Brain pericyte (primary cell): ENCODE measurements at places on chromosomes 1 and 21.

DNA sequence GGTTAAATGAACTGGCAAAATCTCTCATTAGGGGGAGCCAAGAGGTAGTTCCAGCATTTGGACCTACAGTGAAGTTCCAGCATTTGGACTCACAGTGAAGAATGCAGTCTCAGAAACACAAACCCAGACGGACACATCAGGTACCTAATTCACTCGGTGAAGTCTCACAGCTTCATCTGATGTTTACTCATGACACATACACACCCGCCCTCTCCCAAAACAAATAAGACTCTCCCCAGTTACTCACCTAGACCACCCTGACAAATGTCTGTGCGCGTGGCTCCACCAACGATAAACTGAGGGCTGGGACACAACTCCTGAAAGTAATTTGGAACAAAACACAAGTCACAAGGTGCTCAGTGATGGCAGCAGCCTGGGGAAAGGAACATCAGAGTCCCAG is 11.4 kb downstream of the CAPN8 start:
- DNase-seq: no peak

DNA sequence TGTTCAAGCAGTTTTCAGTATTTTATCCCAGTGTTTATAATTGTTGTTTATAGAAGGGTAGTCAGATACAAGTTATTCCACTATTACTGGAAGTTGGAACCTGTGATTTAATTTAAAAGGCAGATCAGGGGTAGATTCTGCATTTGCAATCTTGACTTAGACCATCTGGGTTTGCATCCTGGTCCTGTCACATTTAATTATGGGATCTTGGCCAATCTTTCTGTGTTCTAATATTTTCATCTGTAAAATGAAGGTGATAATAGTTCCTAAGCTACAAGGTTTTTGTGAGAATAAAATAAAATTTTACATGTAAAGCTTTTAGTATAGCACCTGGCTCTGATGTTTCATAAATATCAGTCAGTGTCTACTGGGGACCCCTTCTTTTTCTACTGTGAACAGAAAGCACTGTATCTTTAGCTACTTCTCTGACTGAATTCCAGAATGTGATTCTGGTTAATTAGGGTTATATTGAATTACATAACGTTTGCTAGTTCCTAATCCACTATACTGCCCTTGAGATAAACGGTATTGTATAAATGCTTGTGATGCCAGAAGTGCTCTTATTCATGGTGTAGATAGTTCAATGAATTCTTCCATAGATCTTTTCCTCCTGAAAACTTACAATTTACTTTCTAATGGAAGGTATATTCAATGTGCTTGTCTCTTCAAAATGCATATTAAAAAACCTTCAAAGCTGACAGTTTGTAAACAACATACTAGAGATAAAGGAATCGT is 131.0 kb downstream of the KCNK1 start:
- DNase-seq: no peak

- no peak for DNase-seq
These were observed 35.4 kb upstream of the HEATR1 start for GRCh38 chr1:236639686-236640085.

DNA sequence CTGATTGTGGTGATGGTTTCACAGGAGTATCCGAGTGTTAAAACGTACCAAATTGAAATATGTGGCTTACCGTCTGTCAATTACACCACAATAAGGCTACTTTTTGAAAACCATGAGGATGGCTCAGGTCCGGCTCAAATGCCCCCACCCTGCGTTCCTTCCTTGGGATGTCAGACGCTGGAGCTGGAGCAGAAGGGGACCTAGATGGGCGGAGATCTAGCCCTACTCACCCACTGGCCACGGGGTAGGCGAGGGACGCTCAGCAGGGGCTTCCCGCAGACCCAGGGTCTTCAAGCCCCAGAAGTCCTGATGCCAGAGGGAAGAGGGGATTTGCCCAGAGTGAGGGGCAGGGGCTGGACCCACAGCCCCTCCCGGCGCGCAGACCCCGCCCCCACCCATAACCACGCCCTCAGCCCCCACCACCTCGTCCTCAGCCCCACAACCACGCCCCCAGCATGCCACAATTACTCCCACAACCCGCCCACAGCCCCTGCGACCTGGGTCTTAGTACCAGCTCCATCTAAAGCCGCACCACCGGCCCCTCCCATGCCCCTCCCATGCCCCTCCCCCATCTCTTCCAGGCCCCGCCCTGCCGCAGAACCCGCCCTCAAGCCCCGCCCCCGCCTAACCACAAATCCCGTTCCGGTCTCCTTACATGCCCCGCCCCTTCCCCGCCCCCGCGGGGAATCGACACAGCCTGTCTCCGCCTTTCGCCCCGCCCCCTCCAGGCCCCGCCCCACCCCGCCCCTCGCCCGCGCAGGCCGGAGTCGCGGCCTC is at the start of gene LRRC3:
Gene LRRC3 (plus strand): TSS at position 764 of the 777 bp plus-strand sequence. CDS start 1,135 bp downstream, outside the sequence.
- no peak for DNase-seq

- no peak for DNase-seq
These were observed 12.7 kb downstream of the ATP5PF start for GRCh38 chr21:25721987-25722386.

DNA sequence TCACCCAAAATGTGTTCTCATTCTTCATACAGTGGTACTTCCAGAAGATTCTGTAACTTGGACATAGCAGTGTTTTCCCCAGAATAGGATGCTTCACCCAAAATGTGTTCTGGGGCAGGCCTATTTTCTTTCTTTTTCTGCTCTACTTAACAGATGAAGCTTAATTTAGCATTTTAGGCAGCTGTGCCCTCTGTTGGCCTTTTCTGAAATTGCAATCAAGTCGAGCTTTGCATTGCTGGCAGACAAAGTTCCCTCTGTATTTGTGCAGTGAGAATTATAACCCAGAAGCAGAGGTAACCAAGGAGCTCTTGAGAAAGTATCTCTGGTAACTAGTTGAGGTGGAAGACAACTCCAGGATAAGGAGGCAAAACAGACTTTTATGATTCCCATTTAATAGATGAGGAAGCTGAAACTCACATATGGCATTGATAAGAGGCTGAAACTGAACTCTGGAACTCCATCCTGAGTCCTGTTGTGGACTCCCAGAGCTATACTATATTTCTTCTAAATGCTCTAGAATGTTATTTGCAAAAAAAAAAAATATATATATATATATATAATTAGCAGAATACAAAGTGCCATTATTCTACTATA is 50.3 kb upstream of the L1TD1 start:
- DNase-seq: peak; percentile 17

- no peak for DNase-seq
These were observed 97.4 kb downstream of the MIS18A start for GRCh38 chr21:32181457-32181856.

DNA sequence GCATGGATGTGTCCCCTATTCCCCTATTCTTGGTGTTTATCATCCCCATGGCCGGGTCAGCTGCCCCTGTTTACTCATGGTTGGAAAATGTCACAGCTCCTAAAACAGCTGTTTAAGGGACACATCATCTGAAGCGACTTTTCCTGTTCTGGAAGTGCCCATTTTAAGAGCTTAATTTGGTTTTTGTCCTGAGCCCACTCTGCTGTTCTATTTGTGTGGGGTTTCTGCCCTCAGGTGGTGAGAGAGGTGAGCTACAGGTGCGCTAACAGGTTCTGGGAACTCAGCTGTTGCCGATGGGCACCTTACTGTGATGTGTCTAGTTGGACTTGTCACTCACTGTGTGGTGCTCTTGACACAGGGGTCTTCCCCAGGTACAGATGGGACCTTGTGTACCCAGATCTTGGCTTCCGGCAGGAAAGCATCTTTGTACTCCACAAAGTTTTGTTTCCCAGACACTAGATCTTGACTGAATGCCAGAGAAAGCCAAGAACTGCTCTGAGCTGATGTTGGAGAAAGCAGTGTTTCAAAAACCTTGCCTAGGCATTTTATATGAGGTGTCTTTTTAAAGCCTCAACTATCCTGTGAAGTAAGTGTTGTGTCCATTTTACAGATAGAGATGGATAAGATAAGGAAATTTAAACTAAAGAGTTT is 59.0 kb upstream of the CD1D start:
- DNase-seq: no peak

DNA sequence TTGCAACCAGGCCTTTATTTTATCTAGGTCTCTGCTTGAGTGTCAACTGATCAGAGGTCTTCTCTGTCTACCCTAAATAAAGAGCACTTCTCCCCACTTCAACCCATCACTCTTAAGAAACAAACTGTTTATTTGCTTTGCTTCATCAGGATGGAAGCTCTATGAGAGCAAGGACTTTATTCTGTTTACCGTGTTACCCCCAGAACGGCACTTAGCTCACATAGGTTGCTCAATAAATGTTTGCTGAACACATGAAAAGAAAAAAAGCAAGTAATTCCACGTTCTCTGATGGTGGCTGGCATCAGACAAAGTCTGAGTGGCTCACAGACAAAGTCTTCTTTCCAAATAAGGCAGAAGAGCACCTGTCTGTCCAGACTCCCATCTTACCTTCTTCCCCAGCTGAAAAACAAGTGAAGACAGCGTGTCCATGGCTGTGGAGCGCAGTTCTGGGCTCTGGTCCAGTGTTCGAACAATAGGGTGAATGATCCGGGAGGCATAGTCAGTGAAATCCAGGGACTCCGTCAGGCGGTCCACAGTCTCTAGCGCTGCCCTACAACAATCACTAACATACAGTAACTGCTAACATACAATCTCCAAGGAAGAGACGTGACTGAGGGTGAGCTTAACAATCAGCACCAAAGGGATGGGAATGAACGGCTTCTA is 22.9 kb downstream of the ANGPTL7 start:
- no peak for DNase-seq

DNA sequence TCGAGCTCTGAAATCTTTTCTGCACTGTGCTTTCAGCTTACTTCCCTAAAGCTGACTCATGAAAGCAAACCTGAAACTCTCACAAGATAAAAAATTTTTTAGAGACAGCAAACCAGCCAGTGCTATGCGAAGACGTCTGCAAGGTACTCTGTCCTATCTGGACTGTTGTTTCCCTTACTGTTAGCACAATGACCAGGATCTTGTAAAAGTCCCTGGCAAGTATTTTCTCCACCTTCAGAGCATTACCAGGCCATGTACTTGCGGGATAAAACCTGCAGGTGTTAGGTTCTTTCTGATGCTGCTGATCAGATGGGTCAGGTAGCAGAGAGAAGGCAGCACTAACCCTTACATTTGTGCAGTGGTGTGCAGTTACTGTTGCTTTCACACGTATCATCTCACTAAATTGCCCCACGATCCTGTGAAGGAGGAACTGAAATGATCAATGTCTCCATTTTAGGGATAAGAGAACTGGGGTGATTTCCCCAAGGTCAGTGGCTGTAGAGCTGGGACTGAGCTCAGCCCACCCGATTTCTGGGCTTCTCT is 56.6 kb downstream of the PLXNA2 start:
- no peak for DNase-seq

DNA sequence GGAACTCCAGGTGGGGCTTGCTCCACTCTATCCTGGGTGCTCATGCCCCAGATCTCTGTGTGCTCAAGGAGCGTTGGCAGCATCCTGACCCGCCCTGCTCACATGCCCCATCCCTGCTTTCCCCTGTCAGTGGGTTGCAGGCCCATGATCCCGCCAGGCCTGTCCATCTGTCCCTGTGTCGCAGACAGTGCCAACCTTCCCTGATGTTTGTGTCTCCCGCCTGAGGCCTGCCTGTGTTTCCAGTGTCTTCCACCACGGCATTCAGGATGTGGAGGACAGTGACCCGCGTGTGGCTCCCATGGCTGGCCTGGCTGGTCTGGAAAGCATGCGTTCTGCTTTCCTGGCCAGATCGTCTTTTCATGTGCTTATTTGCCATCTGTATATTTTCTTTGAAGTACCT is 82.9 kb downstream of the PCBP3 start:
- DNase-seq: no peak

- no peak for DNase-seq
These were observed 109.9 kb upstream of the LBR start for GRCh38 chr1:225537554-225538251.

DNA sequence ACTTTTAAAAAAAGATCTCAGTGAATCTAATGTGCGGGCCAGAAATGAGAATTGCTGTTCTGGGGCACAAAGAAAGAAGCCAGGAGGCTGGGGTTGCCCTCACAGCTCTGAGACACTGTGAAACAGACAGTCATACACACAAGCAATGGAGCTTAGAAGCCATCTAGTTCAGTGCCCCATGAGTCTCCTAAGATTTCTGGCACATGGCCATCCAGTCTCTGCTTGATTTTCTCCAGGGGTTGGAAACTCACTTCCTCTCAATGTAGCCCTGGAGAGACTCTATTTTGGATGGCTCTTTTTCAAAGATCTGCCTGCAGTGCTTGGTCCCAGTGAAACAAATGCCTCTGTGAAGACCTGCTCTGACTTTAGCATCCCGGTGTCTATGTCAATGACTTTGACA is 38.6 kb downstream of the KCNN3 start:
- DNase-seq: no peak

GRCh38 chr1:1281533-1282321 is 1.5 kb downstream of the SCNN1D start:
- no peak for DNase-seq

DNA sequence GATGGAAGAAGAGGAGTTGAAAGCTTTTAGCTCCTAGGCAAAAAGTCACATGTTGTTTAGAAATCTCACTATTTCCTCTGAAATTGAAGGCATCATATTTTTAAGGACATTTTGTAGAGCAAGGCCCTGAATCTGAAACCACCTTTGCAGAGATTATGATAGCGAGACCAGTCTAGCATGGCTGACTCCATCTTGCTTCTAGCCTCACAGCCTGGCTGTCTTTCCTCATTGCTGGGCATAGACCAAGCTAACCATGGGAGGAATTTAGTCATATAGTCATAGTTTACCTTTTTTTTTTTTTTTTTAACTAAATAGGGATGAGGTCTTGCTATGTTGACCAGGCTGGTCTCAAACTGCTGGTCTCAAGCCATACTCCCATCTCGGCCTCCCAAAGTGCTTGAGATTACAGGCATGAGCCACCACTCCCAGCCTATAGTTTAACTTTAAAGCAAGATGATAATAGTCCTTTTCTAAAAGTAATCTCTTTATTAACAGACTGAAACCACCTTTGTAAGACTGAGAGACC is 42.2 kb upstream of the ZNF326 start:
- no peak for DNase-seq

DNA sequence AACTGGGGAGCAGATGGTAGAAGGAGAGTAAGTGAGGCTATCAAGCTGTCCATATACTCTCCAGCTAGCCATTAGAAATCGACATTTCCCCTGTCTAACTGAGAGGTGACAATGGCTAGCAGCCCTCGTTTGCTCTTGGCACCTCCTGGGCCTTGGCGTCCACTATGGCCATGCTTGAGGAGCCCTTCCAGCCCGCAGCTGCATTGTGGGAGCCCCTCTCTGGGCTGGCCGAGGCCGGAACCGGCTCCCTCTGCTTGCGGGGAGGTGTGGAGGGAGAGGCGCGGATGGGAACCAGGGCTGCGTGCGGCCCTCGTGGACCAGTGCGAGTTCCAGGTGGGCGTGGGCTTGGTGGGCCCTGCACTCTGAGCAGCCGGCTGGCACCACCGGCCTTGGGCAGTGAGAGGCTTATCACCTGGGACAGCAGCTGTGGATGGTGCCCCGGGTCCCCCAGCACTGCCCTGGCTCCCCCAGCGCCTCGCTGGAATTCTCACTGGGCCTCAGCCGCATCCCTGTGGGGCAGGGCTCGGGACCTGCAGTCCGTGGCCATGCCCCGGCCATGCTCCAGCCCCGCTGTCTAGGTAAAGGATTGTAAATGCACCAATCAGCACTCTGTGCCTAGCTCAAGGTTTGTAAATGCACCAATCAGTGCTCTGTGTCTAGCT is 56.2 kb upstream of the PARP1 start:
- no peak for DNase-seq

- DNase-seq: no peak
These were observed 113.9 kb downstream of the ZBTB18 start for GRCh38 chr1:244165021-244165420.
